ENCODE measurements at places on chromosomes 6 and 20.

GRCh38 chr6:140011537-140011936, 637.1 kb upstream of the CITED2 start:
- DNase-seq: no peak

- DNase-seq: no peak
These were observed 47.4 kb downstream of the BMP6 start for GRCh38 chr6:7773322-7773721.

- no peak for DNase-seq
These were observed 4.9 kb downstream of the SRMS start for GRCh38 chr20:63542696-63543095.

DNA sequence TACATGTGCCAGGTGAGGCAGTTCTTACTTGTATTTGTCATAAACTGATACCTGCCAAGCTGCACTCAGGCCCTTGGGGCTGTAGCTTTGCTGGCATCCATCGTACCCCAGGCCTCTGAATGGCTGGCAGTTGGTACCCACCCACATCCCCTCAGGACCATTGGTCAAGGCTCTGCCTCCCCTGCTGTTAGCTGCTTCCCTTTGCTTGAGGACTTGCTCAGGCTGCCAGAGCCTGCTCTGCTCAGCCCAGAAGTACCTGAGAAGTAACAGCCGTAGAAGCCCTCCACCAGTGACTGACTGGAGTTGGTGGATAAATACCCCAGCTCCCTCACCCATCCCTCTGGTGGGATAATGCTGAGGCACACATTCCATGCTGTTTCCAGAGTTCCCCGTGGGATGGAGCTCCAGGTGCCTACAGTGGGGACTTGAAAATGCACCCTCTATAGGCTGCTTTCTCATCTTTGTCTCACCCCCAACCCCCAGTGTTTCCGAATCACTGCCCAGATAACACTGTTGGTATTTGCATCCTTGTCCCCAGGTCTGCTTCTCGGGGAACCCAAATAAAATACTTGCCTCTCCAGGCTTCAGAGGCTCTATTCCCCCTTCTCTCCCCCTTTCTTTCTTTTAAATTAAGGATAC, 7.3 kb downstream of the EBF4 start:
- DNase-seq: no peak

DNA sequence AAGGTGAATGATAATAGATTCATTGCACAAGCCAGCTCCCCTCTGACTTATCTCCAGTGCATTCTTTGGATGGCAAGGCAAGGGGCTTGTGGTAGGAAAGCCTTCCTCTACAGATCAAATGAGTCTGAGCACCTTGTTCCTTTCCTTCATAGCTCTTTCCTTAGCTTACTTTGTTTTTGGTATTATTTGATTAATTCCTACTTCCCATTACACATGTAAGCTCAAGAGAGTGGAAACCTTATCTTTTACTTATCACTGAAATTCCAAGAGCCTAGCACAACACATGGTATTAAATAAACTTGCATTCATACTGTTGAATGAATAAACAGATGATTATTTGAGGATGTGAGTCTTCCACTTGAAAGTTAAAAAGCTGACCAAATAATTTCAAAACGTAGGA, 41.7 kb downstream of the FRK start:
- DNase-seq: no peak

GRCh38 chr20:46316984-46317684, 8.8 kb upstream of the CDH22 start:
- no peak for DNase-seq

- no peak for DNase-seq
These were observed 6.3 kb downstream of the BPIFB2 start for GRCh38 chr20:33013701-33014326.

DNA sequence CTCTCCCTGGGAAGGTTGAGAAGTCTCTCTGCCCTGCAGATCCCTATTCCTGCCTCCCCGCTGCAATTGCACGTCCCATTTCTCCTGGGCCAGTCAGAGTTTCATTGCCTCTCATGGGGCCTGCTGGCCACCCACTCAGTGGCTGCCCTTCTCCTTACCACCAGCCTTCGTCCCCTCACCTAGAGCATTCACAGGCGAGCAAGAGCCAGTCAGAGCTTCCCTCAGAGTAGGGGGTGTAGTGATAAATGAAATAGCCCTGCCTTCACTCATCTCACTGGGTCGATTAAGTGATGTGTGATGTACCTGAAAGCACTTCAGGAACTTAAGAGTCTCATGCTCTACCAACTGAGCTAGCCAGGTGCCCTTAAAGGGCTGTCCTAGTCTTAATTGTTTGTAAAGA, 52.0 kb upstream of the FANCE start:
- no peak for DNase-seq

DNA sequence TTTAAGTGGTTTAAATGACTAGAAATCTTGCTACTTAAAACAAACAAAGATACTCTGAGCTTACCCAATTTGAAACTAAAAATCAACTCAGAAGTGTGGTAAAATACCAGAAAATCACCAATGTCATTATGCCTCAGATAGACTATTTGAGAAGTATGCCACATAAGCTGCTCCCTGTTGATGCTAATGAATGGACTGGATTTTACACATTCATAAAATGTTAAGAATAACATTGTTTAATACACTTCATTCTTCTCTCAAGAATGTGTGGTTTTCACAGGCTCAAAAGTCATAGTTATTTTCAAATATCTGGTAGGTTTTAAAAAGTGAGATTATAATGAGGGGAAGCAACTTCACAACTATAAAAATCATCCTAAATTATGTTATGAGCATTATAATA, 170.6 kb downstream of the TASP1 start:
- DNase-seq: no peak

GRCh38 chr6:116847227-116847626, 18.3 kb upstream of the GPRC6A start:
- DNase-seq: no peak

- no peak for DNase-seq
These were observed 69.3 kb downstream of the CLIC5 start for GRCh38 chr6:45946352-45946751.

- DNase-seq: no peak
These were observed 121.3 kb upstream of the SALL4 start for GRCh38 chr20:51923633-51924032.

GRCh38 chr20:25539742-25540672, 45.3 kb downstream of the NINL start:
- DNase-seq: peak; percentile 51

- no peak for DNase-seq
These were observed 64.5 kb upstream of the RIN2 start for GRCh38 chr20:19693508-19693907.

- DNase-seq: no peak
These were observed 112.2 kb downstream of the ASCC3 start for GRCh38 chr6:100768816-100769351.

DNA sequence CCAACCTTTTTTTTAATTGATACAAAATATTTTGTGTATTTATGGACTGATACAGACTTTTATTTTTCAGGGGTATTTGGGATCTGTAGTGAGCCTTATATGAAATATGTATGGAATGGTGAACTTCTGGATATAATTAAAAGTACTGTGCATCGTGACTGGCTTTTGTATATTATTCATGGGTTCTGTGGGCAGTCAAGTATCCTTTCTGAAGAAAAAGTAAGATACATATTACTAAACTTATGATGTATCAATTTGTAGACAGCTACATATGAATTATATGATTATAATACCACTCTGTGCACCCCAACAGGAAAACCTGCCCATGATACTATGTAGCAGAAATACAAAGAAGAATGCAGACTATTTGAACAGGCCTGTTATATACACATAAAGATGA, 47.2 kb downstream of the FIG4 start:
- no peak for DNase-seq

DNA sequence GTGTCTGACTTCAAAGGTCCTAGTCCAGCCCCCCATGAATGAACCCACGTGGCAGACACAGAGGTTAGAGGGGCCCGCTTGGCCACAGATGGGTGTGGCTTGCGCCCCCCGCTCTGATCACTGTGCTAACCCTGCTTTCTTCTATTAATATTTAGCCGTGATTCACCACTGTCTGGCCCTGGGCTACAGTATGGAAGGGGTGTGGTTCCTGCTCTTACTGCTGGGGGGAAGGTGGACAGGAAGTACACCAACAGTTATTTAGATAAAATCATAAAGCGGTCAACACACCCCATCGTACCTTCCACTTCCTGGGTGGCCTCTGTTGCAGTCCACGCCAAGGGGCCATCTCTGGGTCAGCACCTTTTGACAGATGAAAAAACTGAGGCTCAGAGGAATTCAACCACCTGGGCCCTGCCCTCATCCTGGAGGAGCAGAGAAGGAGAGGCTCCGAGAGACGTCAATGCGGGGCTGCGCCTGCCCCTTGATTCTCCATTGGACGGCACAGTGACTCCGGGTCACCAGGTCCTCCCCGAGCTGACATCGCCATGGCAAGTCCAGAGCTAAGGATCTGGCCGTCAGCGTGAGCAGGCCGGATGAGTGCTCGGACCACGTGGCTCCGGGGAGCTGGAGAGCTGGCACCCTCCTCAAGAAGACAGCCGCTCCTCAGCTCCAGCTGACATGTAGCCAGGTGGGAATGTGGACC, 206.3 kb downstream of the PREX1 start:
- DNase-seq: no peak

DNA sequence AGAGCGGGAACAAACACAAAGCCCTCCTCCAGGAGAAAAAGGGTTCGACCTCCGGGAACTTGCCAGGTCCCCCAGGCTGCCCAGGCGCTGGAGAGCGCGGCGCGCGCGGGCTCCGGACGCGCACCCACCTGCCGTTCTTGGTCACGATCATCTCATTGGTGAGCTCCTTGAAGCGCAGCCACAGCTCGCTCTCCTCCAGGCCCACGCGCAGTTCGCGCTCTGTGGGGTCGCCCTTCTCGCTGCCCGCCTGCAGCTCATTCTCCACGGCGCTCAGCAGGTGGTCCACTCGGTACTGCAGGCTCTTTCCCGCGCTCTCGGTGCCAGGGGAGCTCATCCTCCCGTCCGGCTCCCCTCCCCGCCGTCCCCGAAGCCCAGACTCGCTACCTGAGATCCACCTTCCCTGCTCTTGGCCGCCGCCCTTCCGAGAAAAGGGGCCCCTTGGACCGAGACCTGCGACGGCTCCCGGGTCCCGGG, 356 bp downstream of the TBXT start:
- no peak for DNase-seq

- no peak for DNase-seq
These were observed 29.6 kb downstream of the PMEPA1 start for GRCh38 chr20:57680131-57680716.

- DNase-seq: no peak
These were observed 106.5 kb downstream of the ATP9A start for GRCh38 chr20:51661609-51662178.

DNA sequence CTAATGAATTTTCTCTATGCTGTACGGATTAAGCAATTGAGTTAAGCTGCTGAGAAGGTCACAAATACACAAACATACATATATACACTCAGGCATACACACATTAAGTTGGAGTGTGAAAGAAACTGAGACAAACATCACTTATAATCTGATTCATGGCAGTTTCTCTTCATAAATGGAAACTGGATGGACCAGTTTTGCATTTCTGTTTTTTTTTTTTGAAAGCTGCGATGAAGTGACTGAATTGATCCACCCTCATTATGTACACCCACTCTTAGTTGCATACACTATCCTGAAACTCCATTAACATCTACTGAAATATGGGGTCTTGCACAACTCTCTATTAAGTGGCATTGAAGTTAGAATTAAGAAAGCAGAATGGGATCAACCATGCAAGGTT, 32.9 kb upstream of the TENT5A start:
- no peak for DNase-seq

DNA sequence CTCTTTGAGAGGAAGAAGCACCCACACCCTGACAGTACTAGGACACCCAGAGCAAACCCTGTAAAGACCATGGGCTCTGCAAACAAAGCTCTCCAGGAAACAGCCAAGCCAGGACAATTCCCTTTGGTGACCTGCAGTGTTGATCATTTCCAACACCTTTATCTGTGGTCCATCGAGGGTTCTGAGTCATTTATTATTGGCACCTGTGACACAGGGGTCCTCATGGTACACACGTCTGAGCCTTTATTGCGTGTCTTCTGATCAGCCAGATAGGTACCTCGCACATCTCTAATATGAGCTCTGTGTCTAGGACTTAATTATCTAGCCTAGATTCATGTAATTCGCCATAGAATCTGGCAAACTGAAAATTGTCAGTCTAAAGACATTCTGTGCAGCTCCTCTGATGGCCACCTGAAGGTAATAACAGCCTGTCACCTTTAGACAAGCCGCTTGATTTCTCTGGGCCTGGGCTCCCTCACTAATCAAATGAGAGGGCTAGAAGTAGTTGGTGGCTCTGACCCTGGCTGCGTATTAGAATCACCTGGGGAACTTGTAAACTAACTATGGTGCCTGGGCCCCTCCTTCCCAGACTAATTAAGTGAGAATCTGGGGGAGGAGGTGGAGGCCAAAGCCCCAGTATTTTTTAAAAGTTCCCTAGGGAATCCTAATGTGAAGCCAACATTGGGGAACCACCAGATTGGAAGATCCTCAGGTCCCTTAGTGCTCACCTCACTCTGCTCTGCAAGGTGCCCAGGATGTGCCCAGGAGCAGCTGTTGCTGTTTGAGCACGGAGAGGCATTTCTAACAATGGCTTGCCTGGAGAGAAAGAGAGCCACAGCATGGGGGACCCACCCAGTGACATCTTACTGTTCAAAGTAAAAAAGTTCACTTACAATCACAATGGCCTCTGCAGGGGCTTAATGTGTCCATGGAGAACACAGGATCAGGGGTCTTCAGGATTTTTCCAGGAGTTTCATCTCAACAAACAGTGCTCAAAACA, 122.0 kb upstream of the ARID1B start:
- DNase-seq: no peak

DNA sequence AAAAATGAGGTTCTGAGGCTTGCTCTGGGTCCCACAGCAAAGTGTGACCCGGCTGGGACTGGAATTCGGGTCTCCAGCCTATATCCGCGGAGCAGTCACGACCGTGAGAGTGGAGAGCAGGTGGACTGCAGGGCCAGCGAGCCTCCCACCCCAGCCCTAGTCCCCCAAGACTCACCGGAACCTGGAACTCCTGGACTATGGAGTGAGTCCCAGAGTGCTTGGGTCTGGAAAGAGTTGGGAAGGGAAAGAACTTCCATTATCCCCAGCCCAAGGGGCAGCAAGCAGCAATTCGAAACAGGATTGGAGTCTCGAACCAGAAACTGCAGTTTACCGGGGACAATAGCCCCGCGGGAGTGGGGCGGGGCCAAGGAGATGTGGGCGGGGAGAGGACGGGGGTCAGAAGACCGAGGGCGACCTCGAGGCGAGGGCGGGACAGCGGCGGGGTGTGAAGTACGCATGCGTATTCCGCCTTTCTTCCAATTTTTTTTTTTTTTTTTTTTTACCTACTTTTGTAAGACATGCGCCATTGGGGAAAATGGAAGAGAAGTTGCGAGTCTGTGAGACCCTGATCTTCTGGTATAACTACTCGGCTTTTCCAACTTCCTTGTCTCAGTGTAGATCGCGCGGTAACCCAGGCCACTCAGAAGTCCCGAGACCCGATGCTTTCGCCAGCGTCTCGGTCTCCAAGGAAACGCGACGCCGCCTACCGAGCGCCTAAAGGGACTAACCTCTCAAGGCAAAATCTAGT, at the start of gene C20orf96:
C20orf96 (minus strand) TSS at position 667 of the 748 bp plus-strand sequence; CDS start at position 527, 140 bp downstream.
- DNase-seq: peak; percentile 79

DNA sequence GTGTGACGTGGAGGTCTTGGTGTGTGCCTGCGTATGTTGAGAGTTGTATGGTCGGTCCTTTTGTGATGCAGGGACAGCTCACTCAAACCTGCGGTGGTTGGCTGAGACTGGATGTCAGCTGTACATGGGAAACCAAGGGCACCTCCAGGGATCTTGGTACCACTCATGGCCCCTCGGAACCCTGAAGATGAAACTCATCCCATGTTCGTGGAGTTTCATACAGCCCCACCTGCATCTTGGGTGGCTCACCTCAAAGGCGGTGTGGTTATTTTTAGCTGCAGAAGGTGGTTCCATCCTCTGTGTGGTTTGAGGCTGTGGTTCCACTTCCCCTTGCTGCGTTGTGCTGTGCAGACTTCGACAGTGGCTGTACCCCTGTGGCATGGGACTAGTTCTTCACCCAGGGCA, 52.6 kb upstream of the SLC22A1 start:
- DNase-seq: no peak

All from nucleus accumbens (tissue), 56 donors.